T-cell (primary cell): ENCODE measurements at places on chromosomes 16 and 17.
A peak's percentile ranks its signal among the peaks of the same experiment; 100 is the strongest.

- H3K36me3 ChIP-seq = no peaks in the 10 kb centered on the region
- H3K4me3 ChIP-seq = peak overlapping the region; percentile 75
- peaks cover 4% of the 10 kb centered on the region for H3K4me1 ChIP-seq
- no peaks in the 10 kb centered on the region for H3K27me3 ChIP-seq
Observed at GRCh38 chr17:32341141-32341856, 674 bp downstream of the C17orf75 start.

DNA sequence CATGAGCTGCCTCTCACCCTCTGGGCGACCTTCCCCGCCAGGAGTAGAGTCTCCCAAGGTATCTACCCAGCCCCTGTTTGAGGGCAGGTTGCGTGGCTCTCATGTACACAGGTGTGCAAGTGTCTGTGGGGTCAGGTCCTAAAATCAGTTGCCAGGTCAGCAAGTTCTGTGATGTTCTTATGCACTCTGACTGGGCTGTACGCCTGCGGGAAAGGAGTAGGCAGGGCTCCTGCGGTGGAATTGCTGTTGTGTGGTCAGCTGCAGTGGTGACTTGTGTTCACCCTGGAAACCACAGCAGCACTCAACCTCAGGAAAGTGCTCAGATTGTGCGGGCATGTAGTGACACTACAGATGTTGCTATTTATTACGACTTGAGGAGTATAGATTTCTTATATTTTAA, 19.4 kb downstream of the NARF start:
- H3K4me3 ChIP-seq = no peak overlapping the region
- no peaks in the 10 kb centered on the region for H3K4me1 ChIP-seq
- DNase-seq = no peak
- H3K27ac ChIP-seq = no peak overlapping the region

- H3K27me3 ChIP-seq = no peaks in the 10 kb centered on the region
- H3K4me1 ChIP-seq = no peaks in the 10 kb centered on the region
- H3K36me3 ChIP-seq = no peaks in the 10 kb centered on the region
Observed at GRCh38 chr17:60743799-60744198, 66.1 kb downstream of the BCAS3 start.

- H3K4me3 ChIP-seq = no peak overlapping the region
- no peaks in the 10 kb centered on the region for H3K27me3 ChIP-seq
- no peak overlapping the region for H3K27ac ChIP-seq
- peaks cover 30% of the 10 kb centered on the region for H3K36me3 ChIP-seq
Observed at GRCh38 chr16:4688674-4689045, 4.7 kb upstream of the NUDT16L1 start.

- no peaks in the 10 kb centered on the region for H3K27me3 ChIP-seq
- no peaks in the 10 kb centered on the region for H3K4me1 ChIP-seq
- no peak overlapping the region for H3K27ac ChIP-seq
- H3K4me3 ChIP-seq = no peak overlapping the region
Observed at GRCh38 chr17:55219934-55220333, 44.8 kb upstream of the HLF start.

GRCh38 chr17:50508573-50509460, 578 bp downstream of the MYCBPAP start:
- DNase-seq = no peak
- H3K4me1 ChIP-seq = peaks cover 9% of the 10 kb centered on the region
